H4 (cell line): ENCODE measurements at places on chromosomes 6 and 20.

GRCh38 chr6:124800222-124800621 is 162.0 kb upstream of the RNF217 start:
- DNase-seq = no peak

GRCh38 chr20:371755-372542 is 8.6 kb upstream of the TRIB3 start:
- peak; percentile 98 for DNase-seq

DNA sequence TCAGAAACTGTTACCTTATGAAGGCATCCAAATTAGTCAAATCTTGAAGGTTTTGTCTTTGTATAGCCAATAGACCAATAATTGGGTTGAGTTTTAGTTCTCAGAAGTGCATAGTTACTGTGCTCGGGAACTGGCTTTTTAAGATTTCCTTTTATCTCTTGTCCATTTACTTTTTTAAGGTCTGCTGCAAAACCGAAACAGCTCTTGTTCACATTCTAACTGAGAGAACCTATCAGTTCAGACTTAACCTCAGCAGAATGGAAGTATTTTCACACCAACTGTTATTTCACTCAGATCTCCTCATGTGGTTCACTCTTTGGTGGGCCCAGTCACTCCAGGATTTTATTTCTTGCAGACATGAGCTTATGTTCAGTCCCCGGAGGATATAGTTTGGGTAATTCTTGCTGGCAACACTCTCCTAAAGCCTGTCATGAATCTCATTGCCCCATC is 55.5 kb downstream of the TPBG start:
- DNase-seq = no peak

DNA sequence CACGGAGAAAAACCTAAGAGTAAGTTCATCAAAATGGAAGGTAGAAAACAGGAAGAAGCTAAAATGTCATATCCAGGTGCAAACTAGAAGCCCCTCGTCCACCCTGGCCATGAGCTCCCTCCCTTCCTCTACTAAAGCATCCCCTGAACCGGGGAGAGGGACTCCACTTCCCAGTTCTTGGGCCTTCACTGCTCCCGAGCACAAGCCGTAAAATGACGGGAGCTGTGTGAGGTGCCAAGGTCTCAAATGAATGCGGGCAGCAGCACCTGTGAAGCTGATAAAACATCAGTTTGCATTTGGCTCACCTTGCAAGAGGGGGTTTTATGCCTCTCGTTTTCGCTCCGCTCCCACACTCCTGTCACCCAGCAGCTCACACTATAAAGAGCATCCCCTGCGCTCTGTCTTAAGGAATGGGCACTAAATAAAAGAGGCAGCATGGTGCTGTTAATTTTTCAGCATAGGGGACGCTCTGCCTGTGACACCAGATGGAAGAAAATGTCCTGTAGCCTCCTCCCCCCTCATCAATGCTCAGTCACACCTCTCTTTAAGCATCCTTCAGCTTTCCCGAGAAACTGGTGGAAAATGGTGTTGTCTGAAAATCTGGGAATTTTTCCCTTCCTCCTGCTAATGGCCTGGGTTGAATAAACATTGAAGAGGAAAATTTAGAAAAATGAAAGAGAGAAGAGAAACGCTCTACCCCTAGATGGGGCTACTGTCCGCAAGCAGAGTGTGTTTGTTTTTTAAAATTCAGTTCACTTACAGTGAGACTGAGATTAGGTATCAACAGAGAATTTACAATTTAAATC is 563.0 kb upstream of the AGPAT4 start:
- DNase-seq = no peak

GRCh38 chr20:43690943-43691598 is 24.2 kb downstream of the MYBL2 start:
- DNase-seq = no peak

GRCh38 chr20:37755665-37756064 is 61.8 kb downstream of the CTNNBL1 start:
- DNase-seq = no peak

DNA sequence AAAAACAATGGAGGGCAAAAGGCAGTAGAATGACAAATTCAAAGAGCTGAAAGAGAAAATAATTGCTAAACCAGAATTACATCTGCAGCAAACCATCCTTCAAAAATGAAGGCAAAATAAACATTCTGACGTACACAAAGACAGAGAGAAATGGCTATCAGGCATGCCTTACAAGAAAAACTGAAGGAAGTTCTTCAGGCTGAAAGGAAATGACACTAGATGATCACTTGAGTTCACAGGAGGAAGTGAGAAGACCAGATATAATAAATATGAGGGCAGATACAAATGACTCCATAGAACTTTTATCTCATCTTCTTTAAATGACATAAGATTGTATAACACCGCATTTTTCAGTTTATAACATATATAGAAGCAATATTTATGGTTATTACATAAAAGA is 30.0 kb downstream of the DZANK1 start:
- DNase-seq = no peak

DNA sequence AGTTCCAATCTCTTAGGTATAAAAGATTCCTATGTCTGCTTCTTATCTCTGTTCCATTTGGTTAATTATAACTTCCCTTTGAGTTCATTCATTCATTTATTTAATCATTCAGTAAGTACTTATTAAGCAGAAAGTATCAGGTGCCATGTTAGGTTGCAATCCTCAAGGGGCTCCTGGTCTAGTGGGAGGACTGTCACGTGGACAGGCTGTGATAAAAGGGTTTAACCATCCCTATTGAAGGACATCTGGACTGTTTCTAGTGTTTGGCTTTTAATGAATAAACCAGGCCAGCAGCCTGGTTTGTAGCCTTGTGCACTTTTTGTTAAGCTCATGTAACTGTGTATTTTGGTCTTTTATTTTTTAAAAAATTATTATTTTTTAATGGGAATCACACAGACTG is 162.1 kb upstream of the OGFRL1 start:
- no peak for DNase-seq

- no peak for DNase-seq
Observed at GRCh38 chr6:111866857-111867256, 6.4 kb downstream of the FYN start.

GRCh38 chr6:44100088-44100550 is 27.1 kb downstream of the MRPL14 start:
- no peak for DNase-seq

DNA sequence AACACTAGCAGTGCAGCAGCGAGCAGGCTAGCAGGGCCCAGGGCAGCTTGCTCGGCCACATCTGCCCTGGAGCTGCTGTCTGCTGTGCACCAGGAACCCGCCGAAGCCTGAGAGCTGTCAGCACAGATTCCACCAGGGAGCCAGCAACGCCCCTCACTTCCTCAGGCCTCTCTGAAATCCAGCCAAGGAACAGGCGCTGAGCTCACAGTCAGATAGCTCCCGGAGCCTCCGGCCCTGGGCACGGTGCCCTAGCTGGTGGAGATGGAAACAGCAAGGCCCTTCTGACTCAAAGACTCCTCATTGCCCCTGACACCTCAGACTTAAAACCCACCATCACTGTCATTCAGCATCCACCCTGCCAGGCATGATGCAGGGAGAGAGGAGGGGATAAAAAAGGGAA is 839.4 kb downstream of the MAFB start:
- DNase-seq = no peak

- no peak for DNase-seq
Observed at GRCh38 chr6:148874698-148875293, 128.0 kb downstream of the UST start.

DNA sequence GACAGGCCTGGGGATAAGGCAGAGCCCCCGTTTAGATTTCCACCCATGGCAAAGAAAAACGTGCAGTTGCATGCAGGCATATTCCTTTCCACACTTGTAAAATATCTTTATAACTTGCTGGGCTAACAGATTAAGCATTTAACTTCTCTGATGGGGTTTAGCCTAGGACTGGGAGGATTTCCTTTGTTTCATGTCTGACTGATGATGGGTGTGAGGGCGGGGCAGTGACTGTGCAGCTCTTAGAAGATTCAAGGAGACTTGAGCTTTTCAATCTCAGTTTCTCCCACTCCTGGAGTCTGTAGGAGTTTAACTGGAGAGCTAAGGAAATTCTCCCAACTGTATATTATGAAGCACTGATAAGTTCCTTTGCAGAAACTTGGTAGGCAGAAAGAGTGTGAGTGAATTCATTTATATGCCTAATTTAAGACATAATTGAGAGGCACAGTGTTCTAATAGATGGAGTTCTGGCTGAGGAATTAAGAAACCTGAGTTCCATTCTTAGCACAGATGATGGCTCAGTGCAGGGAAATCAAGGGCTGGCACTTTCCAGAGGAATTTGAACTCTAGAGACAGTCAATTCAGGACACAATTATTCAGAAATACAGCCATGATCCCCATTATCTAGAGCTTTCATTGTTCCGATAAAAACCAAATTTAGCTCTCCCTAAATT is 214.6 kb upstream of the CNR1 start:
- DNase-seq = no peak

GRCh38 chr6:136094812-136095211 is 155.3 kb downstream of the MTFR2 start:
- DNase-seq = no peak

DNA sequence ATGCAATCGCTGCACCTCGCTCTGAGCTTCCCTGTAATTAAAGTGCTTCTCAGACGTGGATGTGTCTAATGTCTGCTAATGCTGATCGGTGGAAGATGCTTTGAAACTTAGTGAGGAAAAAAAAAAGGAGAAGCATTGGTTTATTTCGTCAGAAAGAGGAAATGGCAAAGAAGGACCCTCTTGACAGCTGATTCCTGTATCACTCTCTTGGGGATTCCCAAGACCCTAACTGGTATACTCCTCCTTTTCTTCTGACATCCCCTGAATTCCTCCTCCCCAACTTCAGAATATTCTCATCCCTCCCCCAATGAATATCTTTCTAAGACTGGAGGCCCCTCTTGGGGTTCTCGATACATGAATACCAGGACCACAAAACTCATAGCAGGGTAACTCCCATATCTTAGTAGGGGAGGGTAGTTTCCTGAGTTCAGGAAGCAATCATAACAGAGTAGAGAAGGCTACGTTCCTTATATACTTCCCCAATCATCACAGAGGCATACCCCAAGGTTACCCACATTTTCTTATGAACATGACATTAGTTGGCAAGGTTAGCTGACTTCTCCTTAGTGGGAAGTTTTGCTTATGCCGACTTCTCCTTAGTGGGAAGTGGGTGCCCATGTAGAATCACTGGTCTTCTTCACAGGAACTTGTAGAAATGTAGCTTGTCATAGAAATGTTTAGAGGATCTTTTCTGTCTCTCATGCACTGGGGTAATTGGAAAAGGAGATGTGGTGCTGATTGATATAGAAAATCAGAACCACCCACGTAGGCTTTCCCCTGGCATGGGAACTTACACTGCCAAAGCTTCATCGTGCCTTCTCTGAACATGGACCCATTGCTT is 63.8 kb upstream of the ATXN1 start:
- DNase-seq = no peak

DNA sequence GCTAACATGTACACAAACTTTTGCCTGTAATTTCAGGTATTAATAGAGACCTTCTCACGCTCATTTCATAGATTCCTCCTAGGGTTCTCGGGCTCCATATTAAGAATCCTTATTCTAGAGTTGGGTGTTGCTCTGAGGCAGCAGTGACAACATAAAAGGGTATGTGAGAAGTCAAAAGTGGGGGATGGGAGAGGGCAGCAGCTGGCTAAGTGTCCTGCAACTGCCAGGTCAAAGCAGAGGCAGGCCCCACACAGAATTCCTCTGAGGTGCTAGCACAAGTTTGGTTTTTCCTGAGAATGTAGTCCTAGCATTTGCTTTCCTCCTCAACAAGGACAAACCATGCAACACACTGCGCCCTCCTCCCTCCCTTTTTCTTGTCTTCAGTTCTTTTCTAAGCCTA is 4.6 kb downstream of the NSFL1C start:
- no peak for DNase-seq

- DNase-seq = no peak
Observed at GRCh38 chr20:8800089-8800488, 268.8 kb upstream of the PLCB4 start.

DNA sequence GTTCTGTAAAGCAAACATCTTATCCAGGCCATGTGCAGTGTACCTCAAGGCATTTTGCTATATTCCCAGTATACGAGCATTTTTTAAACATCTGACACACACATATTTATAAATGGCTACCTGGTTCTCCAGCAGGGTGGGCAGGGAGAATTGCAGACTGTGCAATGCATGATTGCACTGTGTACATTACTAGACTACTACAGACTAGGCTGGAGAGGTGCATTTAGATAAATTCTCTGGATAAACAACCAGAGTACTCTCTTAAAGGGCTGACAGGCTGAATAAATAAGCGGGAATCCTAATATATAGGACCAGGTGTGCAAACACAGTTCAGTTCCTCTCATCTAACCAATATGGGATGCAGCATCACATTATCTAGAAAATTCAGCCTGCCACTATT is 428.3 kb upstream of the ARID1B start:
- no peak for DNase-seq

DNA sequence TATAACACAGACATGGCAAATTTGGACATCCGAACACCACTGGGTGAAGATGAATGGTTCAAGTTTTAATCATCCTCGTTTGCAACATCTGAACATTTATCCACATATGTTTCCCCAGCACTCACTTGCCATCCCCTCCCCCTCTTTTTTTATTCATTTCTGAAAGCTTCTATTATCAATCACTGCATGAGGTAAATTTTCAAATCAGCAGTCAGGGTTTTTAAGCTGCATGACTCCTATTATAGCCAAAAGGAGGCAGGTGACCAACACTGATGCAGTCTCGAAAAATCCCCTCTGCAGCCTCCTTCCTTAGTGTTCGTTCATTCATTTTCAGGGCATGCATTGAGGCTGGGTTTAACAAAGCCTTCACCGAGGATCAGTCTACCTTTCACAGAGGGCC is 530.8 kb upstream of the JARID2 start:
- DNase-seq = no peak

DNA sequence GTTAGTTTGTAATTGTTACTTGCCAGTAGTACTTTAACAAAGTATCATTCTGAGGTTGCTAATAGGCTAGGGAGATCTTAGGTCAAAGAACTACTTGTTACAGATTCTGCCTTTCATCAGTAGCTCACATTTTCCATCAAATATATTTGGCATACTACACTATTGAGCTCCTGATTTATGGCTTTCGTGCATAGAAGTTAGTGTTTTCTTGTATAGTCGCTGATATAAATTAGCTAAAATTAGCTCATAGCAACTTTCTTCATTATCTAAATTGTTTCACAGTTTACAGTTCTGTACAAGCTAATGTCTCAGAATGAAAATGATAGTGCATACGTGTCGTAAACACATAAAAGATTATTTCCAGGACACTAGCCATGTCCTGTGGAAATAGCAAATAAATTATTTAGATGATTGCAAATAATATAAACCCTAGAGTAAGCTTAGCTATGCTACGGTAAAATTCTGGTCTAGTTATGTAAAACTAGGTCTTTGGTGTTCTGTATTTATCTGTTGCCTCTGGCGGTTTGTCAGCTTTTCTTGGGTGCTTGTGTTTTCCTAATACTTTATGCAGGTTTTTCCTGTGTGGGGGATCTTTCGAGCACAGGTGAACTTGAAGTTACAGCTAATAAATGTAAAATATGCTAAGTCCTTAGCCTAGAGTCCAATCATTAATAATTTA is 15.1 kb downstream of the PDE7B start:
- DNase-seq = no peak

GRCh38 chr6:49743429-49743828 is 759 bp downstream of the CRISP3 start:
- no peak for DNase-seq

- no peak for DNase-seq
Observed at GRCh38 chr6:29681811-29682210, 859 bp upstream of the ZFP57 start.
